SK-MEL-5 (cell line): ENCODE measurements at places on chromosomes 7 and 10.

- no peak for DNase-seq
Measured at GRCh38 chr10:71575451-71575850, 144.1 kb downstream of the C10orf105 start.

DNA sequence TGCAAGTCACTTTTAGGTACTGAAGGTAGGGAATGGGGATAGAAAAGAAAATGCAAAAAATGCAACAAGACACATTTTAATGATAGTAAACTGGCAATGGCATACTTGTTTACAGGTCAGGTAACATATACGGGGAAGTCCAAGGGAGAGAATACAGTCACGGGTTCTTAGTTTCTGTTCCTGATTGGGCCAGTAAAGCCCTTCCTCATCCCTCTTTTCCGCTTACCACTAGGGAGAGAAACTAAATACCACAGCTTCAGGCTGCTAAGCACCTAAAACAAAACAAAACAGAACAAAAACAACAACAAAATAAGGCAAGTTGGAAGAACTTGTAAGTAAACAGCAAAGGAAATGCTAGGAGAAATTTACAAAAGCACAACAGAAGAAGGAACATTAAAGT, 65.2 kb upstream of the OGDHL start:
- no peak for DNase-seq

DNA sequence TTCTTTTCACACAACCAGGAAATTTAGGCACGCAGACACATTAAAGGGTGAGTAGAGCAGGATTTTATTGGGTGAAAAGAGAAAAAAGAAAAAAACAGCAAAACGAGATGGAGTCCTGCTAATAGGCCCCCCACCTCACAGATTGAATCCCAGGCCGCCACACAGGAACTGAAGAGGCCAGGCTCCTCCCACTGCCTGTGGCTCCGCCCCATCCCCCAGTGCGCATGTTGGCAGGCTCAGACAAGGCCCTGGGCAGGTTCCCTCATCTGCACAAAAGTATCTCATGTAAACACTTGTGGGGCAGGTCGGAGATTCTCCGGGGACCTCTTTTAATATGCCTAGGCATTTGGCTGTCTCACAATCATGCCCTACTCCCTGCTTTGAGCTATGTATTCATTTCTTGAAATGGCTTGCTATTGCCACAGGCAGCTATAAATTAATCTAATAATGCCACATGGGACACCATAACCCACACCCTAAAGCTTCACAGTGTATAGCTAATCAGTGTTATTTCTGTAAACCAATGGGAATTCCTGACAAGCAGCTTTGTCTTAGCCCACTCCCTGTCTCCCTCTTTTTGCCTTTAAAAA, 76.2 kb upstream of the KIF5B start:
- DNase-seq, result no peak

GRCh38 chr7:149316606-149317005, 54.6 kb downstream of the ZNF783 start:
- no peak for DNase-seq

DNA sequence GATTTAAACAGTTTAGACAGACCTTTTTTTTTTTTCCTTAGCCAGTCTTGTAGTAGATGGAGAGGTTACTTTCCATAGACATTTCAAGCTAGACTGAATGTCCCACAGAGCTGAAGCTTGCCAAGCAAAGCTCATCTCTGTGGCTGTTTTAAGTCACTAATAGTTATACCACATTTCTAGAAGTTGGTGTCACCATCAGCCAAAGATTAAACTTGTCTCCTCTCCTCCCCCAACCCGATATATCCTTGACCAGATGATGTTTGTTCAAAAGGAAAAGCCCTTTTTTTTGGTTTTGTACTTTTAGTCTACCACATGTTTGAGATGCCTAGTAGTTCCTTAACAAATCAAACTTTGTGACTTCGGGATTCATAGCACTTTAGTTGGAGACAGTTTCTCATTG, 66.1 kb downstream of the ADD3 start:
- no peak for DNase-seq

GRCh38 chr10:29389493-29389892, 100.6 kb downstream of the LYZL1 start:
- DNase-seq, result no peak
